ENCODE measurements at places on chromosomes 3 and 15.

- DNase-seq = no peak
These were observed 477.4 kb upstream of the WNT5A start for GRCh38 chr3:55964491-55964985.

DNA sequence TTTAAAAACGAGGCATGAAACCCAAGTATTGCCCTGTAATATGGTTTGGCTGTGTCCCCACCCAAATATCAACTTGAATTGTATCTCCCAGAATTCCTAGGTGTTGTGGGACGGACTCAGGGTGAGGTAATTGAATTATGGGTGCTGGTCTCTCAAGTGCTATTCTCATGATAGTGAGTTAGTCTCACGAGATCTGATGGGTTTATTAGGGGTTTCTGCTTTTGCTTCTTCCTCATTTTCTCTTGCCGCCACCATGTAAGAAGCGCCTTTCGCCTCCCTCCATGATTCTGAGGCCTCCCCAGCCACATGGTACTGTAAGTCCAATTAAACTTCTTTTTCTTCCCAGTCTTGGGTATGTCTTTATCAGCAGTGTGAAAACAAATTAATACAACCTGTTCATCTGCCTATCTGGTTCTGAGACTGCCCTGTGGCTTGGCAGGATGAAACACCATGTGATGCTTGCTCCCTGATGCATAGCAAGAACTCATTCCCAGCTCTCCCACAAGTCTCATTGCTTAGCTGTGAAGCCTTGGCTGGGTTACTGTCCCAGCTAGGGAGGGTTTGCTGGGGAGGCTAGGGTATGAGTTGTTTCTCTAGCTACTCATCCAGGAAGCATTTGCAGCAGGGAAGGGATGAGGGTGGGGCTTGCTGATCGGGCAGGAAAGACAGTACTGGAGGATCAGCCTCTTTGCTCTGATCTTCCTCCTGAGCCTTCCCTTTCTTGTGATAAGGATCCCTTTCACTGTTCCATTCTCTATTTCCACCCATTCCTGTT is 3.7 kb upstream of the SQOR start:
- DNase-seq = no peak

DNA sequence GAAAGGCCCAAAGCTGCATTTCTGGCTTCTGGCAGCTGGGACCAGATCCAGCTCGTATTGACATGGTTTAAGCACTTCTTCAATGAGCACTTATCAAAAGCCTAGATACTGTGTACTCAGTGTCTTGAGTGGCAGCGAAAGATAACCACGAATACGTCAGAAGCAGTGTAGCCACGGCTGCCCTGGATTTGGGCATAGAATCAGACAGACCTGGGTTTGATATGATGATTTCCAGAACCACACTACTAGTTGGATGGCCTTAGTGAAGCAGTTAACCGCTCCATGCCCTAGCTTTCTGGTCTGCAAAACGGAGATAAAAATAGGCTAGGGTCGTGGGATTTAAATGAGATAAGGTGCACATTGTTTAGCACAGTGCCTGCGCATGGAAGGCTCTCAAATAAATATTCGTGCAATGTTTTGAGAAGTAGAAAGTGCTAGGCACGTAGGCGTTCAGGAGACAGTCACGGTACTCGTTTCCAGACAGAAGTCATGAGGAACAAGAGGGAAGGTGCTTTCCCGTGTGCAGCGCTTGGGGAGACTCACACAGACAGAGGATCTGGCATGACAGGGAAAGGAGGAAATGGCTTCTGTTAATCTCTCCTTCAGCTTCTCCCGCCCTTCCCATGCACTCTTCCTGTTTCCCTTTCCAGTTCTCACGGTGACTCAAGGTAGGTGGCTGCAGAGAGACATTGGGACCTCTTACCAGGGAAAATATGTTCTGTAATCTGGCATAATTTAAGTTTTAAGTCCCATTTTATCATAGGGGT is 70.3 kb downstream of the CCNL1 start:
- no peak for DNase-seq

DNA sequence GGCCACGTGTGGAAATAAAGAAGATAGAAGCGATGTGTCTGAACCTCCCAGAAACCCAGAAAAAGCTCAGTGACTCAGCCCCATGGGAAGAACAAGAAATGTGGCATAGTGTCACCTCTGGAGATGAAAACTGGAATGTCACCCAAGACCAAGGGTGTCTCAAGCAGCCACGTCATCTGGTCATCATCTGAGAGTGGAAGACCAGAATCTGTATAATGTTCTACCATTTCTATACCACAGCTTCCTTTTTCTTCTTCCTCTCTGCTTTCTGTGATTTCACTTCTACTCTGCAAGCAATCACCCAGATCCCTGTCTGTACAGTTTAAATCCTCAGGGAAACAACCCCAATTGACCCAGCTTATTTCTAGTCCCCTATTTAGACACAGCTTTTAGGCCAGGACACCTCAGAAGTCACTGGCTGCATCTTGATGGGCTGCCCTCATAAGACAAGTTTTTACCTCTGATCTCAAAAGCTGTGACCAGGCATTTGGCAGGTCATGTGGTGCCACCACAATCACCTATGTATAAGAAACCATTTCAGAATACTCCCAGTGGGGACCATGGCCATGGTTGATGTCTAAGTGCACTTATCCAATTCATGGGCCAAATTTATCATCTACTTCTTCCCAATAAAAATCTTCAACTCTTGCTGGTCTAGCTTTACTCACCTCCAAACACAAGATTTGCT is 278.5 kb upstream of the UMPS start:
- DNase-seq = no peak

GRCh38 chr15:101578443-101578894 is 73.7 kb downstream of the TM2D3 start:
- DNase-seq = no peak

DNA sequence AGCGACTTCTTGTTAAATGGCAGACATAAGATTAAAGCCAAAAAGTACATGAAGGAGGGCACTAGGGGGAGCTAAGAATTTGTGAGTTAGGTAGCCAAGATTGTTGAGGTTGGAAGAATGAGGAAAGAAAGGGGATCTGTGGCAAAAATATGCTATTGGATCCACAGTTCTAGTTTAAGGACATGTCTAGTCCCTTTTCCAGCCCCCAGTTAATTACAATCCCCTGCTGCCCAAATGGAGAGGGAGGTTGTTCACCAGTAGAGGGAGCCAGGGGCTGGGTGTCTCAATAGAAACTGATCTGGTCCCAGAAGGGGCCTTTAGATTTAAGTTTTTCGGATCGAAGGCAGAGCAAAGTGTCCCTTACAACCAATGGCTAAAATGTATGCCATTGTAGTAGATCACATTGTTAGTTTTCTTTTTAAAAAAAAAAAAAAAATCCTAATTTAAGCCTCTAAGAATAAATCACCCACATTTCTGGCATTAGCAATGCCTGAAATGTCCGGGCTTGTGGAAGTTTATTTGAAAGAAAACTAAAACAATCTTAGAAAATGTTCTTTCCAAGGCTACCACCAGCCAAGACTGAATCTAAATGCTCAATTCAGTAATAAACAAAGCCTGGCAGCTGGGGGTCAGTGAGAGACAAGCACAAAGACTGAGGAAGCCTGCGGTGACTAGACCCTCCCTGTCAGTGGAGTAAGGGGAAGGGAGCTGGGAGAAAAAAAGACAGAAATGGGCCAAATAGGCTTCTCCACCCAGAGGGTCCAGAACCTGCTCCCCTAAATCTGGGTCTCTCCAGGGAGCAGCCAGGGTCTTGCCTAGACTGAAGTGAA is 7.1 kb downstream of the COL8A1 start:
- DNase-seq = no peak

Measured in stimulated activated CD4-positive, alpha-beta T cell treated with anti-CD3 and anti-CD28 coated beads, Interleukin-15, amount 100 ng/mL, for 48 hours (primary cell).